GM18507 (cell line): ENCODE measurements at places on chromosomes 1 and 21.

DNA sequence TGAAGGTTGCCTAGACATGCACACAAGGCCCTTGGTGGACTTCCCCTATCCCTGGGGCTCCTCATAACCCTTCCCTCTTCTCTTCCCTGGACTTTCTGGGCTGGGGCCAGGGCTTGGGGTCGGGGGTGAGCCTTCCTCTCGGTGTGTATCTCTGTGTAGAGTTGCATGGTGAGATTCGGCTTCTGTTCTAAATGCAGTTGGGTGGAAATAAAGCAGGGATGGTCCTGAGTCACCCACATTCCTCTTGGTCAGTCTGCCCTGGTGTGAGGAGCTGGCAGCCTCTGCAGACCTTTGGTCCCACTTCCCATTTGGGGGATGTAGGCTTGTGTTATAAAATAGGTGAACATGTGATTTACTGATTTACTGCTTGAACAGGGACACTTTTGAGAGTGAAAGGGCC, 38.0 kb downstream of the ADARB1 start:
- DNase-seq: no peak

DNA sequence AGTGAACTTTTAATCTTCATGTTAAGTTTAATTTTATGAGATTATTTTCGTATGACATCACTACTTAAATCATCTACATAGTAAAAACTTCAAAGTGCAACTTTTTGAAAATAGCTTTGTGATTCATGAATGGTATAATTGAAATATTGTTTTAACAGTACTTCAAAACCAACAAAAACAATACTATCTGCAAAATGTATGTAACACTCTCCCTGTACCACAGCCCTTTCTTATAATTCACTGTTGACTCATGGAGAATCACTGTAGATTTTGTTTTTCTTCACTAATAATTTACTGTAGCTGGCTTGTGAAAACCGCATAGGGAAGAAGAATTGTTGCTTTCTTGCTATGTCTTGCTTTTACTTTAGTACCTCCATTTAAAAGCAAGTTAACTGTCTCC, 301.4 kb upstream of the ADAMTS5 start:
- no peak for DNase-seq

- DNase-seq: no peak
Observed at GRCh38 chr1:57713501-57713900, 289.6 kb upstream of the DAB1 start.

DNA sequence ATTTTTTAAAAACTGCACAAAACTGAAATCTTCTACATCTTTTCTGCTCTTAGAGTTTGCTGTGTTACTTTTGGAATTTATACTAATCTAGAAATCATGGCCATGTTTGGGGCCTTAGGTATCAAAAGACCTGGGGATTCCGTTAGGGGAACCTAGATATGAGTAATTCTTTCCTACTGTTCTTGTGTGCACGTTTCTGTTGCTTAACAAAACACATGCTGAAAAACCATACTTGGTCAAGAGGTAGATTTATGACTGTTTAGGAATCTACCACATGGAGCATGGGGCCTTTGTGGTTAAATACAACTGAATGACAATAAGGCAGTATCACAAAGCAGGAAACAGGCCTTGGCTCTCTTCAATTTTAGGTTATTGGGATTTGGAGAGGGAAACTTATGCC, 291.9 kb upstream of the USP25 start:
- no peak for DNase-seq

DNA sequence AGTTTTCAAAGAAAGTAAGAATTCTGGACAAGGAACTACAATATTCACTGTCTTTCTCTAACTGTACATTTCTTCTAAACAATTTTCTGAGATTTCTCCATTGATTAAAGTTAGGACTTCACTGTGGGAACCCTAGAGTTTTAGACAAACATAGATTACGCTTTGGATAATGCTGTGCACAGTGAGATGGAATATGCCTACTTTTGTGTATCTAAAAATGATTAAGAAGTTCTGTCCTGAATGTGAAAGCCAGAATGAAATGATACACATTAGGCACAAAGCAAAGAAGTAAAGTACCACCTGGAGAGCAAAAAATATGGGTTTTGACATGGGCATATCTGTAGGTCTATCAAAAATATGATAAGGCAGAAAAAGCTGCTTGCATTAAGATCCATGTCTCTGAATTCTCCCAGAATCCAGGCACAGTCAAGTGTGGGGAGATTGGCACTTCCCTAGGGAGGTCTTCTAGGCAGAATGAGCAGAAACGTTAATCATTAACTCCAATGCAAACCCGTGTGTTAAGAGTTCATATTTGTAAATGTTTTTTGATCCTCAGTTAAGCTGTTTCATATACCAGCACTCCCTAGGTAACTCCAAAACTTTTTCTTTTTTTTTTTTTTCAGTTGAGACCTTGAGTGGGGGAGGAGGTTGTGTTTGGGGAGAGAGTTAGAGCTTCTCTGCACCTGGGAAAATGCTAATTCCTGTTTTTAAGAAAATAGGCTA, 467.1 kb downstream of the LMO4 start:
- no peak for DNase-seq

DNA sequence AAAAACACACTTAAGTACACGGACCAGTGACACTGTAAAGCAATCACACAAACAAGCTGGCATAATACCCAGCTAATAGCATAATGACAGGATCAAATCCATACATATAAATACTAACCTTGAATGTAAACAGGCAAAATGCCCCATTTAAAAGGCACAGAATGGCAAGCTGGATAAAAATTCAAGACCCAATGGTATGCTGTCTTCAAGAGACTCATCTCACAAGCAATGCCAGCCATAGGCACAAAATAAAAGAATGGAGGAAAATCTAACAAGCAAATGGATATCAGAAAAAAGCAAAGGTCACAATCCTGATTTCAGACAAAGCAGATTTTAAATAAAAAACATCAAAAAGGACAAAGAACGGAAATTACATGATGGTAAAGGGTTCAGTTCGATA, 79.1 kb upstream of the PTGFR start:
- DNase-seq: no peak

DNA sequence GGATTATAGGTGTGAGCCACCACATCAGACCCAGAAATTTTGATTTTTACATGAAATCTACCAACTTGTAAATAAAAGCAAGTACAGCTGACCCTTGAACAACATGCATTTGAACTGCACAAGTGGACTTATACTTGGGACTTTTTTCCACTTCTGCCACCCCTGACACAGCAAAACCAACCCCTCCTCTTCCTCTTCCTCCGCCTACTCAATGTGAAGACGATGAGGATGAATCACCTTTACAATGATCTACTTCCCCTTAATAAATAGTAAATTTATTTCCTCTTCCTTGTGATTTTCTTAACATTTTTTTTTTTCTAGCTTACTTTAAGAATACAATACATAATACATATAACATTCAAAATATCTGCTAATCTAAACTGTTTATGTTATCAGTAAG, 17.5 kb upstream of the YRDC start:
- DNase-seq: no peak

- no peak for DNase-seq
Observed at GRCh38 chr1:234040446-234041317, 136.2 kb downstream of the SLC35F3 start.

DNA sequence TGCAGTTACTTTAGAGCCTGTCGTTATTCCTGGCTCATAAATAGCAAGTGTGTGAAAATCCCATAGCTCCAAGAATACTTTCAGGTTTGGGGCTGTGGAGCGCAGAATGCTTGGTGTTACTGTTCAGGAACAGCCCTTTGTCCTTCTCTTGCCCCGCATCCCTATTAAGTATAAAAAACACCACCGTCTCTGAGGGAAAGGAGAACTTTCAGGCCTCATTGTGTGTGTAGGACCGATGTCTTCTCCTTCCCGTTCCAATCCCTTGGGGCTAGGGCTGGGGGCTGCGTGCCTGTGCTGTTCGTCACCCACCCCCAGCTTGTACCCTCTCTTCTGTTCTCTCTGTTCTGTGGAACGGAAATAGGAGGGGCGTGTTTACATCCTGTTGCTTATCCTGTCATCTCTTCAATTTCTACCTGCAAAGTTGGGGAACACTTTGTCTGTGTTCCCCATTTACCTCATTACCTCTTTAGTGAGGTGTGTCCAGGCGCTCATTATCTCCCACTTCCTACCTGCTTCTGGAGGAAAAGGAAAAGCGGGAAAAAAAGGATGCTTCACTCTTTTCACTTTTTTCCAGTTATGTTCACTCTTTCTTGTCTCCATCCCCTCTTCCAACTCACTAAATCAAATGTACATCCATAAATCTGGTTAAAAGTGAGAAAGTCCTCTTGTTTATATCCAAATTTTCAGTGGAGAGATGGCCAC, 788 bp upstream of the TXNIP start:
- DNase-seq: no peak
